Stimulated activated CD8-positive, alpha-beta memory T cell treated with anti-CD3 and anti-CD28 coated beads, Interleukin-15, amount 100 ng/mL, for 24 hours (primary cell): ENCODE measurements at places on chromosomes 2 and 18.

DNA sequence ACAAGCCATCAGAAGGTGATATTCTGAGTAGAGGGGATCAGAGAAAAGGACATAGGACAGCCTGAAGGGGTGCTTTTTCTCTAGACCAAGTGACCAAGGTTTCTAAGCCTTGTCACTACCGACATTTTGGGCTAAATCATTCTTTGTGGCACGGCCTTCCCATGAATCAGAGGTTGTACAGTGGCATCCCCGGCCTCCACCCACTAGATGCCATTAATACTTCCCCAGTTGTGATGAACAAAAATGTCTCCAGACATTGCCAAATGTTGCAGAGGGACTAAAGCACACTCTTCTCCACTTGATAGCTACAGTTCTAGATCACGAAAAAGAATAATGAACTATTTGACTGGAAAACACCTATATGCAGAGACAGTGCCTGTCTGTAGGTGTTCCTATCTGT is 143.6 kb downstream of the PID1 start:
- no peak for DNase-seq

GRCh38 chr2:120871016-120871635 is 135.5 kb downstream of the GLI2 start:
- DNase-seq = no peak

GRCh38 chr2:229226382-229226781 is 44.7 kb downstream of the PID1 start:
- DNase-seq = no peak

- DNase-seq = no peak
Observed at GRCh38 chr2:173048897-173049661, 26.6 kb upstream of the MAP3K20 start.

DNA sequence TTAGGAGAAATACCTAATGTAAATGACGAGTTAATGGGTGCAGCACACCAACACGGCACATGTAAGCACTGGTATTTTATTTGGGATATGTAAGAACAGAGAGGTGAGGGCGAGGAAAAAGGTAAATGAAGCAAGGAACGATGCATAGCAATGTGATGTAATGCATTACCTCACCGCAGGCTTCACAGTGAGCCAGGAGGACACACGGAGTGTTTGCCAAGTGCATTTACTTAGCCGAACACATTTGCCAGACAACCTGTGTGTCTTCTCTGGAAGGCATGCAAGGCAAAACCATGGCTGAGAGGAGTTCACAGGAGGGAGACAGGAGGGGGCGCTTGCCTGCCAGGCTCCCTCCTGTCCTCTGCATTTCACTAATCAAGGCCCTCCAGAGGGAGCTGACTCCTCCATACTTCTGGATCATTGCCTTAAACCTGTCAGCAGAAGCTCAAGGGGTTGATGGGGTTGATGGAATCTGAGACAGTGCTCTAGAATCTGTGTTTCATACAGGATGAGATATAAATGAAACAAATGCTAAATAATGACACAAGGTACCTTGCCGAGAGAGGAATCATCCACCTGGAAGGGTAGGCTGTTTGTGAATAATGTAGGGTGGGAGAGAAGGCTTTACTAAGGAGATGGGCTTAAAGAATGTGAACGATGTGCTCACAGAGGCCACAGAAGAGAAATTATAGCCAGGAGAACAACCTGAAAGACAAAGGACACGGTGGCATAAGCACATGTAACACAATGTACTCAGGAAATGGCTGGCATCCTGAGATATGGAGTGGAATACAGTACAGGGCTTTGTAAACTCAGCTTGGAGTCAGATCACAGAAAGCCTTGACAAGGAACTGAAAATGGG is 9.1 kb upstream of the TPRKB start:
- no peak for DNase-seq

DNA sequence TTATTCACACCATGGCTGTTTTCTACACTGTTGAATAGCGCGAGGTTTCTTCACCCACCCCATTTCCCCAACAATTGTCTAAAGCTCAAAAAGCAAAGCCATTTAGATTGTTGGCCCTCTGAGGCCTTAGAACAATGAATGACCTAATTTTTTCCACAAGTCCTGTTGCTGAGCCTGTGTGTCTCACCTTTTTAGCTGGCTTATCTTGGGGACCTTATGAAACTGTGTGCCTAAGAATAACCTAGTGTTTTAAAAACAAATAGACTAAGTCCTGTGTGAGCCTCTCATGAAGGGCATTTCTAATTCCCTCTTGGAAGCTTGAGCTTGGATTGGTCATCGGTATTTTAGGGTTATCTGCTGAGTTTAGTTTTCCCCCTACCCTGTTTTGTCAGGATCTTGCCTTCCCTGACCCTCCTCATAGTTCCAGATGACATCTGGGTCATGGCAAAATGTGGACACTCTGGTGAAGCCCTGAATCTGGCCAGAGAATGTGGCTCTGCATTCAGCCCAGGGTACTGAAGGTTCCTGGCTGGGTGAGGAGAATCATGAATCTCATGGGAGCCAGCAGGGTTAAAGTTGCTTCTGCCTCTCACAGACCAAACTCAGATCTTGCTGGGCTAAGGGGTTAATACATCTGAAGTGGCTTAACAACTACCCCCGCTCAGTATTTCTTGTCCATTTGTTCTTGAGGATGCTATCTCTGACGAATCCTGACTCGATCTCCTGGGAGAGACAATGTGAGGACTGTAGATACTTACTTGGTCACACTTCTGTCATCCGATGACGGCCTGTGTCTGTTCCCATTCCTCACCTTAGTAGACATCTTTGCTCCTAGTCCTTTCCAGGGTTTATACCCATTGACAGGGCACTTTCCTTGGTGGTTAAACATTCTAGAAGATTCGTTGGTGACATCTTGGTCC is 104.2 kb upstream of the MAP4K3 start:
- no peak for DNase-seq

DNA sequence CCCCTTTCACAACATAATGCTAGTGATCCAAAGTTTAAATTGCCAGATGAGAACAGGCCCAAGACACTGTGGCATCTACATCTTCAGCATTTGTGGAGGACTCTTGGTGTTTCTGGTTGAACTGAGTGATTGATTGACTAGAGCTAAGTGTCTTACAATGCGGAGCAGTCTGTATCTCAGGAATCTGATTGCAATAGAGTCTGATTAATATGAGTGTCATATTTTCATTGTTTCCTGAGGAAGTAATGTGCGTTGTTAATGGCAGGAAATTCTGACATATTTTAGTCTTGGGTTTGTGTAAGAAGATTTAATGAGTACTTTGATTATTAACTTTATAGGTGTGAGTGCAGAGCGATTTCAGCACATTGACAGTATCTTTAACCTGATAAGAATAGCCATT is 82.0 kb upstream of the PROKR1 start:
- DNase-seq = no peak

GRCh38 chr2:43086451-43087221 is 139.8 kb downstream of the ZFP36L2 start:
- no peak for DNase-seq

DNA sequence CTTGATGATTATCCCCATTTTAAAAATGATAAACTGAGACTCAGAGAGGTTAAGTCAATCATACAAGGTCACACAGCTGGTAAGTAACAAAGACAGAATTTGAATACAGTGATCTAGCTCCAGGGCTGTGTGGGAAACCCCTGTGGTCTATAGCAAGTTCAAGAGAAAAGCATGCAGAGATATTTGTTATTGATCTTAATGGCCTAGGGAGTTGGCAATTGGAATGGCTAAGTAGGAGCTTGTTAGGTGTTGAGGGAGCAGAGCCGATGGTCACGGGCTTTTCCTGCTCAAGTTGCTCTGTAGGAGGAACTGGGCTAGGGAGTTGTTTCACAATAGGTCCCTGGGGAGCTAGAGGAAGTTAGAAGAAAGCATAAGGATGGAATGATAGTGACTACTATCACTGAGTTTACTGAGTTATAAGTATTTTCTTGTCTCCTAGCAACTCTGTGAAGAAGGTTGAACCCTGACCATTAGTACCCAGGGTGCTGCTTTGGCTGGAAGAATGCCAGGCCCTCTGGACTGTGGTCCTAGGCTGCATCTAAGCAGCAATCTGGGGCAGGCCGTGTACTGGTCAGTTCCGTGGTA is 30.0 kb downstream of the RNF125 start:
- DNase-seq = no peak

DNA sequence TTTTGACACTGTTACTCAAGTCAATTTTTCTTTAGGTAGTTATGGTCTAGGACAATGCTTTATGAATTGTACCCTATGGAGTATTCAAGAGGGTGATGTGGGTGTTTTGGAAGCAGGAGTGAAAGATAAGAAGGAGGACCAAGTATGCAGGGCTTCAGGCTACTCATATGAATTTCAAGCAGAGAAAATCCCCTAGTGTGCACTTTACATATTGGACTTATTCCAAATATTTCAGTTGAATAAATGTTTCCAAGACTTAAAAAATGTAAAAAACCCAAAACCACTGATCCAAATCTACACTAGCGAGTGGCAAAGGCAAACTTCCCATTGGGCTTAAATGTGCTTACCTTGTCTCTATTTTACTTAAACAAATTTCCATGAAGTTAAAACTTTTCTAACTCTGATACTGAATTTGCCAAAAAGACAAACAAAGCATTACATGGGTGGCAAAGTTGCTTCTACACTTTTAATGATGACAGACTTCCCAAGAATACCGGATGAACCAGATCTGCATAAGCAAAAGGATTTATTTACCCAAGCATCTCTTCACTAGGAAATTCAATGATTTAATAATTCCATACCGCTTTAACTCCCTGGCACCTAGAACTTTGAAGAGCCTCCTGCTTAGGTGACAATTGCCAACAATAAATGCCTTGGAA is 1233.5 kb upstream of the NXPH2 start:
- DNase-seq = no peak

GRCh38 chr2:208306291-208306690 is 40.2 kb downstream of the PIKFYVE start:
- no peak for DNase-seq

GRCh38 chr2:134366359-134366758 is 112.5 kb downstream of the MGAT5 start:
- DNase-seq = no peak

DNA sequence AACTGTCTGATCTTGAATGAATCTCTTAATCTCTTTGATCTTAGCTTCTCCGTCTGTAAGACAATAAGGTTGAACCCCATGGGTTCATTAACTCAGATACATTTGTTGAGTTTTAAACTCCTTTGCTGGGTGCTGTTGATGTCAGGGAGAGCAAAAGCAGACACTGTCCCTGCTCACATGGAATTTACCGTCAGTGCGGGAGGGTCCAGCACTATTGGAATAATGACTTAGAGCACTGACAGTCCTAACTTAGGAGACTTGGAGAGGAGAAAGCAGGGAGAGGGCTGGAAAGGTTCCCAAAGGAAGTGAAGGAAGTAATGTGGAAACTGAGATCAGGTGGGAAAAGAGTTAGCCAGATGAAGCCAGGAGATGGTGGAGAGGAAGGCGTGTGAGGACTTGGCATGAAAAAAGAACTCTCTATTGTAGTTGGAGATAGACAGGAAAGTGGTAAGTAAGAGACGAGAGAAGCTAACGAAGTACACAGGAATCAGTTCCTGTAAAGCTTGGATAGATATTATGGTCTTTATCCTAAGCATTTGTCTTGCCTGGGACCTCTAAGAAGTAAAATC is 141.4 kb upstream of the SERTAD2 start:
- no peak for DNase-seq

GRCh38 chr2:240604291-240604938 is 17.9 kb downstream of the CAPN10 start:
- DNase-seq = no peak

DNA sequence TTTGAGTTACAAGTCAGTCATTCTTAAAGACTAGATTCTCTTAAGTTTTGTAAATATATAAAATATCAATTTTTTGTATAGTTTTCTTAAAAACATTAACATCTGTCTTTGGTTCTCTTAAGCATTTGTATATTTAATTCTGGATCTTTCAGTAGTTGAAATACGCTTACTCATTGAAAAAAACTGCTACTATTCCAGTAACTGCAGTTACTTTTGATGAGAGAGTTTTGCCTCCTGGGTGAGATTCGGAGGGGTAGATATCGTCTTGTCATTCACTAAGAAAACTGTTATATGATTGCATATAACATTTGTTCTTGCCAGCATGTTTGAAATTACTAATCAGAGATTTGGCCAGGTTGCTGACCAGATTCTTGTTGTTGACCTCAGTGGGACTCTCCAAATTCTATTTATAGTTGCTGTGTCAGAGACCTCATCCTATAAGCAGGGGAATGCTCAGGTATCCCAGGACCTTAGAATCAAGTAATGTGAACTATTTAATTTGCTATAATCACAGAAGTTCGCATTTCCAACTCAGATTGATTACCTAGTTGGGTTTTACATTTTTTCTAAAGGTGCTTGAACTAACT is 7.9 kb downstream of the AGPS start:
- DNase-seq = no peak

DNA sequence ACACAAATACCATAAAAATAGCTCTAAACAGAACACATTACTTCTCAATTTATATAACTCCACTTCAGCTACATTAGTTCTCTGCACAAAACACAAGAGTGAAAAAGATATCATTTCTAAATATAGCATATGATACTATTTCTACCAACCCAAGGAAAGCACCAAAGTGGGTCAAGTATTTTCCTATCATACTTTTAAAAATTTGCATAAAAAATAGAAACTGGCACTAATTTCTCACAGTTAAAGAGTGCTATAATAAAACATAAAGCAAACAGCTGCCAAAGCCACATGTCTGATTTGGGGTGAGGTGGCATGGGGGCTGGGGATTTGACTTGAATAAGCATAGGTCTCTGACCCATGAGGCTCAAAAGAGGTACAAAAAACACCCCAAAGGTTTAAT is 61.5 kb downstream of the BARD1 start:
- DNase-seq = no peak

- DNase-seq = no peak
Observed at GRCh38 chr2:226788064-226788463, 11.6 kb downstream of the IRS1 start.

GRCh38 chr2:36371070-36371874 is 15.7 kb downstream of the CRIM1 start:
- DNase-seq = no peak

GRCh38 chr2:191572319-191572718 is 105.6 kb upstream of the NABP1 start:
- no peak for DNase-seq

DNA sequence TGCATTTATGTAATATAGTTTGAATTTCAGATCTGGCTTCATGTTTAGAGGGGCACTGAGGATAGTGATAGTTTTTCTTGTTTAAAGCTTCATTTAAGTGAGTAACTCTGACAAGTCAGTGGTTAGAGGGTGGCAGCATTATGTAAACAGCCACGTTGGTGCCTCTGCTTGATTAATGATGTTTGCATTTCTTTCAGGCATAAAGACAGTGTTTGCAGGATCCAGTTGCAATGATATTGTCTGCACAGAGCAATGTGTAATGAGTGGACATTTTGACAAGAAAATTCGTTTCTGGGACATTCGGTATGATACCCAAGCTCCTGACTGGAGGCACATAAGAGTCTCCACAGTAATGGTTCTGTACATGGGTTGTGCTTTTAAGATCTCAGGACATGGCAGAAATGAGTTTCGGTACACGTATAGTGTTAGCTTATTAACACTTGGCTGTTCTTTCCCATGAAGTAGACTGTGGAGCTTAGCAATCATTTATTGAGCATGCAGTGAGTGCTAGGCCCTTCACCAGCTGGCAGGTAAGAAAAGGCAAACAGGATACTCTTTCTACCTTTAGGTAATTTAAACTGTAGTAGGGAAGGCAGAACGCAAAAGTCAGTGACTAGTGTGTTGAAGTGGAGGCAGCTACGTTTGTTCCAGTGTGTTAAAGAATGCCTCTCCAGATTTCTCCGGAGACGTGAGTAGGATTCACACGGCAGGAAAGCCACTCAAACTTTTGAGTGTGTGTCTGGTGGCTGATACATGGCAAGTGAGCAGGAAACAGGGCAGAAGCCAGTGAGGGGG is 17.4 kb upstream of the SAG start:
- no peak for DNase-seq
